ENCODE measurements at places on chromosomes 3 and 15.

- DNase-seq, result no peak
These were observed 25.0 kb downstream of the RGMA start for GRCh38 chr15:93063796-93064690.

DNA sequence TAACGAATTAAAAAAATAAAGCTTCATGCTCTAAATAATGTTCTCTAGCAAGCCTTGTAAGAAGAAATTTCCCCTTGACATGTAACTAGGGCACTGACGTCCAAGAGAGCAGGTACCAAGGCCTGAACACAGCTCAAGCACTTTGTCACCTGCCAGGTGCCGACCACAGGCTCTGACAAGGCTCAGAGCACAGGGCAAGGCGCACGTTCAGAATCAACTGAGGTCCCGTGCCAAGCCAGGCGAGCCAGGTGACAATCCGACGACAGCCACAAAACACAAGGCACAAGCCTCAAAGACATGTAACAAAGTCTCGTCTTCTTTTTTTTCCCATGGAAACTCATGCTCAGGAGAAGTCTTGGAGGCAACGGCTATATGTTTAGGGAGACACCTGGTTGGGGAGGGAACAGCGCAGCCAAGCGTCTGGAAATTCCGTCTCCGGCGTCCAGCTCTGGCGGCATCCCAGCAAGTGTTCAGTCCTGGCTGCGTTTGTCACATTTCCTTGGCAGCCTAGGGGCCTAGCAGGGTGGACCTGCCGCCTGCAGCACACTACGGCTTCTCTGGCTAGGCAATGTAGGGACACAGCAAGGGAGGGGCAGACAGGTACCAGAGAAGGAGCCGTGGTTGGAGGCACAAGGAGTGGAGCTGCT is 76.7 kb downstream of the ADAMTS17 start:
- no peak for DNase-seq

DNA sequence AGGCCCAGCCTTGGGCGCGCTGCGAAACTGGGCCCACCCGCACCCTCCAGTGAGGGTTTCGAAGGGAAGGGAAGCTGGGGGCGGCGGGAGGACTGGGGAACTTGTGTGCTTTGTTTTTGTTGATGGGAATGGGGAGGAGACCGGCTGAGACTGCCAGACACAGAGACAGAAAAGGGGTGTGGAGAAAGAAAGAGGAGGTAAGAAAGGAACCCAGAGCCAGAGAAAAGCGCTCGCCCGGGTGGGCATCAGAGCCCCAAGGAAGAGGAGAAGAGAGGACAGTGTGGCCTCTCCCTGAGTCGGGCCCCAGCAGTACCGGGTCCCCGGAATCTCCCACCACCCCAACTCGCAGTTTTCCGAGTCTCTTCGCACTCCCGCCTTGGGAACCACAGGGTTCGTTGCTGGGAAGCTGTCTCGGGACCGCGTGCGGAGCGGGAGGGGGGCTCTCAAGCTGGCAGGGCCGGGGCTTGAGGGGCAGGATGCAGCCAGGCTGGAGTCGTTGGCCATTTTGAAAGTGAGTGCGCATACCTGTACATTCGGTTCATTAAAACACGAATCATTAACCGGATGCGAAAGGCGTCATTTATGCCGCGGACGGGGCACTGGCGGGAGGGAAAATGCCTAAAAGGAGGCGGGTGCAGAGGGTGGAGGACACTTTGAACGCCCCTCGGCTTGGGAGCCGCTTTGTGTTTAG is 3.1 kb downstream of the SKOR1 start:
- no peak for DNase-seq

DNA sequence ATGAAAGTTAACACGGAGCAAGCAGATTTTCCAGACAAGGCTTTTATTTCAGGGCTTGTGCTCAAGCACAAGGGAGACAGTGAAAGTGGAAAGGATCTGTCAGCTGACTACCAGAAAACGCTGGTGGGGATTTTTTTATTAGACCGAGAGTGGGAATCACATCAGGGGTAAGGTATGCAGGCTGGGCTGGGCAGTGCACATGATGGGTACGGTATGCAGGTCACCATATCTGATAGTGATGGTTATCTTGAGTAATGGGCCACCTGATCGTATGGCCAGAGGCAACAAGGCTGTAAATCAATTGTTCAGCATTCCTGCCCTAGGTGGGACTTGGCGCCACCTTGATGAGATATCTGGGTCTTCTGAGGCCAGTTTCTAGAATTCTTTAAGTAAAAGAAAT is 36.9 kb upstream of the PIAS1 start:
- DNase-seq, result no peak

DNA sequence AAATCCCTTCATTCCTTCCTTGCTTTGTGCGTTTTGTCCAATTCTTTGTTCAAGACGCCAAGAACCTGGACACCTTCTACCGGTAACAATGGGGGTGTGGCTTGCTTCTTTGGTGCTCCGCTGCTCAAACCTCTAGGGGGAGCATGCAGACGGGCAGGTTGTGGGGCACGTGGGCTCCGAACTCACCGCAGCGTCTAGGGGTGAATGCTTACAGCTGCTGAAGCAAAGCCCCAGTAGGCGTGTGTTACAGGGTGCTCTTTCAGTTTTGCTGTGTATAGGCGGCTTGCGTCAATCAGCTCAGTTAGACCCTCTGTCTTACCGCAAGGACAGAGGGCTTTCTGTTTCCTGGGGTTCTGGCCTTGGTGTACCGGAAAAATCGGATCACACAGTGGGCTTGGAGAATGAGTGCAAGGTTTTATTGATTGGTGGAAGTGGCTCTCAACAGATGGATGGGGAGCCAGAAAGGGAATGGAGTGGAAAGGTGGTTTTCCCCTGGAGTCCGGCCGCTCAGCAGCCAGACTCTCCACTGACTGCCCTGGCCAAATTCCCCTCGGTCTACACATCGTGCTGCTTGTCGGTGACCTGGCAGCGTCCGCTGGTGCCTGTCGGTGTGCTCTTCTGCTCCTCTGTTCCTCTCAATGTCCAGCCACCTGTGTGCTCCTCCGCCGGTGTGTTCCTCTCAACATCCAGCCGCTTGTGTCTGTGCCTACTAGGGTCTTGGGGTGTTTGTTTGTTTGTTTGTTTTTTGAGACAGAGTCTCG is 1.2 kb upstream of the LRRC34 start:
- no peak for DNase-seq

- no peak for DNase-seq
These were observed 8.6 kb upstream of the SIAH2 start for GRCh38 chr3:150771600-150771999.

DNA sequence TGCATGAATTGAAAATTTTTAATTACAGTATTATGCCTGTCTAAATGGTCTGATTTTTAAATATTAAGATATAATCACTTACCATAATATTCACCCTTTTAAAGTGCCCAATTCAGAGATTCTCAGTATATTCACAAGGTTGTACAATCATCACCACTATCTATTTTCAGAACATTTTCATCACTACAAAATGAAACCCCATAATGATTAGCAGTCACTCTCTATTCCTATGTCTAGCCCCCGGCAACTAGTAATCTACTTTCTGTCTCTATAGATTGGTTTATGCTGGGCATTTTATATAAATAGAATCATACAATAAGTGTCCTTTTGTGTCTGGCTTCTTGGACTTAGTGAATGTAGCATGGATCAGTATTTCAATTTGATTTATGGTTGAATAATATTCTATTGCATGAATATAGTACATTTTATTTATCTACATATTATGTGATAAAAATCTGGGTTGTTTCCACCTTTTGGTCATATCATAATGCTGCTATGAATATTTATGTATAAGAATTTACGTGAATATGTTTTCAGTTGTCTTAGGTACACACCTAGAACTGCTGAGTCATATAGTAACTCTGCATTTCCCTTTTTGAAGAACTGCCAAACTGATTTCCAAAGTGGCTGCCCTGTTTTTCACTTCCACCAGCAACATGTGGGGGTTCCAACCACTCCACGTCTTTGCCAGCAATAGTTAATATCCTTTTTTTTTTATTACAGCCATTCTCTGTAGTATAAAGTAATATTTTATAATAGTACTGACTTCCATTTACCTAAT is 485.7 kb upstream of the ZNF385D start:
- no peak for DNase-seq

- no peak for DNase-seq
These were observed 50.6 kb upstream of the AZI2 start for GRCh38 chr3:28399206-28399605.

GRCh38 chr3:124701687-124702086 is 28.6 kb upstream of the UMPS start:
- DNase-seq, result no peak

DNA sequence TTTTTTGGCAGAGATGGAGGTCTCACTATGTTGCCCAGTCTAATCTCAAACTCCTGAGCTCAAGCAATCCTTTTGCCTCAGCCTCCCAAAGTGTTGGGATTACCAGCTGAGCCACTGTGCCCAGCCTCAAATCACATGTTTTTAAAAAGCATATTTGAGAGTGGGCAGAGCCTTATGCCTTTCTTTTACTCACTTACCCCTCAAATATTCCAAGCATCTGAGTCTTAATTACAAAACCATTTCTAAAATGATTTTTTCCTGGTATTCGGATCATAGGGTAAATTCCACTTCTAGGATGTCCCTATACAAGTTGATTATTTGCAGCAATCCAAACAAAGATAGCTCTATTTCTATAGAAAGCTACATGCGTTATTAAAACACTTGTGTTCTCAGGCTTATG is 106.1 kb downstream of the RFTN1 start:
- no peak for DNase-seq

DNA sequence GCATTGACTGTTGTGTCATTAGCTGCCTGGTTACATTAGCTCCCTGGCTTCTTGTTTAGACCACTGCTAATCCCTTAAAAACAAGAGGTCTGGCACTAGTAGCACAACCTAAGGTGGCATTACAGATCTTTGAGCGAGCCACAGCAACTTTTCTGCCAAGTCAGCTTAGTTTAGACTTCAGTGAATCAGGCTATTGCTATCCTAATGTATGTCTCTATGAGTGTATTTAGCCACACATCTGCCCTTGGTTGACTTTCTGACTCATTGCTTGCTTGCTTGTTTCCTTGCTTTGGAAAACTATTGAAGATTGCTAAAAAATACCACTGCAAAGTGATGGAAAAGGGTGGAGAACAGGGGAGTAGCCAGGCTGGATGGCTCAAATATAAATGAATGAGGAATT is 50.2 kb downstream of the CHP1 start:
- DNase-seq, result no peak

- no peak for DNase-seq
These were observed 249.9 kb downstream of the DOCK3 start for GRCh38 chr3:50924638-50925037.

DNA sequence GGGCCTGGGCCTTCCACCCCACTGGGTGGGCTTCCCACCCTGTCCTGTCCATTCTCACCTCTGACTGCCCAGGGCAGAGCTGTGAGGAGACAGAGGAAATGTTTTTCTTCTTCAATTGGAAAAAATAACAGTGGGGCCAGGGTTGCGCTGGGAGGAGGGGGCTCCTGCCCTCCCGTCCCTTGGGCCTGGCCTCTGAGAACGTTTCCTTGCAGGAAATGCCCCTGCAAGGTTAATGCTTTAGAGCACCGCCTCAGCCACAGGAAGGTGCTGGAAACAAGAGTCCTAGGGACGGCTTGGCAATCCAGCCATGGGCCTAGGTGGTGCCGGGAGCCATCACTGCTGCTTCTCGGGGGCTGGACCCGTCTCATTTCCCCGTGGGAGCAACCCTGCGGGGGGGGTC is 3.8 kb upstream of the PLXND1 start:
- no peak for DNase-seq

GRCh38 chr15:34717729-34718128 is 37.1 kb downstream of the GJD2 start:
- no peak for DNase-seq
